ENCODE measurements at places on chromosomes 6 and 20.

GRCh38 chr6:27940766-27941165, 16.3 kb upstream of the OR2B6 start:
- no peak for DNase-seq

DNA sequence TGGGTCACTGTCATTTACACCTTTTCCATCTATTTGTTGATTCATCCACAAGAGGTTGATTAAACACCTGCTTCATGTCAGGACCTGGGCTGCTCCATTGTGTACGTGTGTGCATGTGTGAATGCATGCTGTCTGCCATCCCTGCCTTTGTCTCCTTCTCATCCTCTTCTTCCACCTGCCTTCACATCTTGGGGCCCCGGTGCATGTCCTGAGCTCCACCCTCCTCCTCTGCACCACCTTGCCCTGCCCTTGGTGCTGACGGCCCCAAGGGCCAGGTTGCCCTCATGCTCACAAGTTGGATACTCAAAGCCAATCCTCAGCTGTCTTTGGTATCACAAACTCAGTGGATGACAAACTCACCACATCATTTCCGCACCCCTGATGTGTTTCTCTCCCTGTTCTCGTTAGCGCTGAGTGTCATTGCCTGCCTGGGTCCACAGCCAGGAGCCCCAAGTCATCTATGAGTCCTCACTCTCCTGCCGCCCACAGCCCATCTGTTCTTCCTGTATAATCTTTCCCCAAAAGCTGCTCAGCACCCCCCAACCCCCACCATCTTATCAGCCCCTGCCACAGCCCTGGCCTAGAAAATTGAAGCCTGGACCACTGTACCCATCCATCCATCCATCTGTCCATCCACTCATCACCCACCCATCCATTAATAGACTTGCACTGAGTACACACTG, 85.0 kb downstream of the SRC start:
- no peak for DNase-seq

- no peak for DNase-seq
Measured at GRCh38 chr6:33071569-33071968, 1.9 kb downstream of the HLA-DPA1 start.

DNA sequence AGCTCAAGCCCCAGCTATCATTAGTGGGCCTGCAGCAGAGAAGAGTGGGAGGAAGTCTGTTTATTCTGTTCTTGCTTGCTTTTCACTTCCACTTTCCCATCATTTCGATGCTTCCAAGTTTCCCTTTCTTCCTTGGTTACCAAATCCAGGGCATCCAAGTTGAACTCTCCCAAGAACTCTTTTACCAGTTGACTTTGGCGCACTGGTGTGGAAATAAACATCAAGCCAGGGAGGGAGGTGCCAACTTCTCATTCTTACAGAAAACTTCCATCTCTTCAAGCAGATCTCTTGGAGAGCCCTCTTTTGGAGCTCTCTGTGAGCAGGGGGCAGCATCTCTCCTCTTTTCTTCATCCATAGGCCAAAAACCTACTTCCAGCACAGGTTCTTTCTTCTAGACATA, 85.7 kb upstream of the RGS17 start:
- DNase-seq: no peak

DNA sequence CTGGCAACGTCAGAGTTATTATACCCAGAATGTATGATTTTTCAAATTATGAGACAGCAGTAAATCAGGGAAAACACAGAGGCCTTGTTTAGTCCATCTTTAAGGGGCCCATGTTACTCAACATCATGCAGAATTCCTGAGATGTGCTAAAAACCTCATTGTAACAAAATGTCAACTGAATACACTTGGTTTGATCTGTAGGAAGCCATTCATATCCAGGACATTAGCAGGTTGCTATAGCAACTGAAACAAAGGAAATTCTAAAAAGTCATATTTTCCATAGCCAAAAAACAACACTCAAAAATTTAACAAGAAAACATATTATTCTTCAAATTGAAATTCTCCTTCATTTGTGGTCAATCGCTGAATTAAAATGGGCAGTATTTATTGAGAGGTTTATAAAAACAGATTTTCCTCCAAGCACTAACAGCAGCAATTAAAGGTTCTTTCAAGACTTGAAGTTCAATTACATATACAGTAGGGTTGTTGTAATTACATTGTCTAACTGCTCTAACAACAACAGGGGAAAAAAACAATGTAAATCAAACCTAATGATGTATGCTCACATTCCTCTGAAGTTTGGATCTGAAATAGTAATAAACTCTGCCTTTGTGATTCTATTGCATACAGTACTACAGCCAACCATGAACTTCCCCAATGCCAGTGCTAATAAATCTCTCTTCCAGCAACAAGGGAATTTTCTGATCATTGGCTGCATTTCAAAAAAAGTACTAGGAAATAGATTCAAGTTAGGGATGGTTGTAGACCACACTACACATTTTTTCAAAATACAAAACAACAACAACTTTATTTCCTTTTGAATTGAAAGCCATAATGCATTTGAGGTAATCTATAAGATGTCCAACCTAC, 34.9 kb downstream of the COL12A1 start:
- no peak for DNase-seq

DNA sequence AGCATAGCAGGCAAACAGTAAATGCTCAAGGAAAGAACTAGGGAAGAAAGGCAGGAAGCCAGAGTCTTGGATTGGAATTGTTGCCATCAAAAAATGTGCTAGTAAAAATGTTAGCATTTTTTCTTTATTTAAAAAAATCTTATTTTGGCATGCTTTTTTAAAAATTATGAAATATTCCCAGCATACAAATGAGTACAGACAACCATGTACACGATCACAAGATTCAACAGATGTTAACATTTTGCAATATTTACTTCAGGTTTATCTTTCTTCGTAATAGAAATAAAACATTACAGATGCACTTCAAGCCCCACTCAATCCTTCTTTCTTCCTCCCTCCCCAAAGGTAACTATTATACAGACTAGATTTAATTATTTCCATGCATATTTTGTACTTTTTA, 27.4 kb upstream of the NOP56 start:
- no peak for DNase-seq

- no peak for DNase-seq
Measured at GRCh38 chr6:164507206-164507940, 802.0 kb downstream of the C6orf118 start.

GRCh38 chr6:21382821-21383449, 210.6 kb upstream of the SOX4 start:
- DNase-seq: no peak

- no peak for DNase-seq
Measured at GRCh38 chr20:3731944-3732326, 550 bp upstream of the HSPA12B start.

DNA sequence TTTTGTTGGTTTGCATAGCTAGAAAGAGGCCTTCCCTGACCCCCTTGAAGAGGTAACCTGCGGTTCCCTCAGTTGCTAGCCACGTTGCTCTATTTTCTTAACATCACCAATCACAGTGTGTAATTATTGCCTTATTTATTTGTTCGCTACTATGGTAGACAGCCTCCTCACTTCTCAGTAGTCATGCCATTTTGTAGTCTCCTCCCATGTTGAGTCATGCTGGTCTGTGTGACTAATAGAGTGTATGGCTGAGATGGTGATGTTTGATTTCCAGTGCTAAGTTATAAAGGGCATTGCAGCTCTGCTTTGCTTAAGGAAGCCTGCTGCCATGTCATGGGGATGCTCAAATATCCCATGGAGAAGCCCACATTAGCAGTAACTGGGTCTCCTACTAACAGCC, 236.6 kb upstream of the CHD6 start:
- no peak for DNase-seq

GRCh38 chr6:13419422-13420195, 67.8 kb downstream of the GFOD1 start:
- DNase-seq: no peak

DNA sequence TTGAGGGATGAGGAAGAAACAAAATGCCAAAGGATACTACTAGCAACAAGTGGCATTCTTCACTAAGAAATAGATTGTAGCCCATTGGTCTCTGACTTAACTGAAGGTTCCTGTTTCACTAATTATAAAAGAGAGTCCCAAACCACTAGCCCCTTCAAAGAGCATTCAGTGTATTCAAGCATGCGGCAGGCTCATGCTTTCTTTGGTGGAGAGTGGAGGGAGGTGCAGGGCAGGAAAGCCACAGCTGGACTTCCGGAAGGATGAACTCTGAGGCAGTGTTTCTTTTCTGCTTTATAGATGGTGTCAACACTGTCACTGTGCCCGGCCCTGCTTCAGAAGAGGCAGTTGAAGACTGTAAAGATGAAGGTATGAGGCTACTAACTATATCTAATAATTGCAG, 636.1 kb downstream of the KIF16B start:
- no peak for DNase-seq

GRCh38 chr6:126546541-126547120, 206.7 kb downstream of the CENPW start:
- DNase-seq: no peak

DNA sequence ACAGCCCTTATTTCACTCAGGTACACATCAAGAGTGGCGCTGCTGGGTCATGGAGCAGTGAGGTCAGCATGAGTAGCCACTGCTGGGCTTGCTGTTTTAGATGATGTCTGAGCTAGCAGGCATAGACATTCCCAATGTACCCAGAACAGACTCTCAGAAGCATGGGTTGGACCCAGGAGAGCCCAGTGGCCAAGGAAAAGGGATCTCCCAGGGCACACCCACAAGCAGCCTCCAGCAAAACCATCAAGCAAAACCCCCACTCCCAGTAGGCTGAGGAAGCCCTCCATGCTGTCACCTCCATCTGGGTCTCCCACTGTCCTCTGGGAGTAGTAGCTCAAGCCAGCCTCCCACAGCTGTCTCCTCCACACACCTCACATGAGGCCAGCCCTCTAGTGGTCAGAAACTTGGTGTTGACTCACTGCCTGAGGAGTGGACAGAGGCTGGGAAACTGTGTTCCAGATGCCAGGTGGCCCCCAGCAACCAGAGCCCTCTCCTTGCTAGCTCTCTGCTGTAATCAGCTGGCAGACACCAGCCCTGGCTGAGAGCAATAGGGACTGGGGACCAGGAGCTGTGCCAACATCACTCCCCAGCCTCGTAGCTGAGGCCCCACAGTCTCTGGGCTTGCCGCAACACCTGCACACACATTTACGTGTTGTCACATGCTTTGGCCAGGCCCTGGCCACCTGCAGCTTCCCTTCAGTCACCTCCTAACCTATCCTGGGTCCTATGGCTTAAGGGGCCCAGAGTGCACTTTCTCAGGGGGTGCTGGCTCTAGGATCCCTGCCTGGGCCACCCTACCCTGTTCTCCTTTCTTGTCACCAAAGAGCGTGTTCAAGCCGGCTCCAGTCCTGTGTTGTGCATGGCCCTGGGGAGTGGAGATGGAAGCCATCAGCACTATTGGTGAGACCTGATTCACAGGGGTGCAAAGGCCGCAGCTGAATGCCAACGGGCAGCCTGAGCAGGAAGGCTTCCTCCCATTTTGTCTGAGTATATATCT, 1.9 kb upstream of the AP5S1 start:
- no peak for DNase-seq

DNA sequence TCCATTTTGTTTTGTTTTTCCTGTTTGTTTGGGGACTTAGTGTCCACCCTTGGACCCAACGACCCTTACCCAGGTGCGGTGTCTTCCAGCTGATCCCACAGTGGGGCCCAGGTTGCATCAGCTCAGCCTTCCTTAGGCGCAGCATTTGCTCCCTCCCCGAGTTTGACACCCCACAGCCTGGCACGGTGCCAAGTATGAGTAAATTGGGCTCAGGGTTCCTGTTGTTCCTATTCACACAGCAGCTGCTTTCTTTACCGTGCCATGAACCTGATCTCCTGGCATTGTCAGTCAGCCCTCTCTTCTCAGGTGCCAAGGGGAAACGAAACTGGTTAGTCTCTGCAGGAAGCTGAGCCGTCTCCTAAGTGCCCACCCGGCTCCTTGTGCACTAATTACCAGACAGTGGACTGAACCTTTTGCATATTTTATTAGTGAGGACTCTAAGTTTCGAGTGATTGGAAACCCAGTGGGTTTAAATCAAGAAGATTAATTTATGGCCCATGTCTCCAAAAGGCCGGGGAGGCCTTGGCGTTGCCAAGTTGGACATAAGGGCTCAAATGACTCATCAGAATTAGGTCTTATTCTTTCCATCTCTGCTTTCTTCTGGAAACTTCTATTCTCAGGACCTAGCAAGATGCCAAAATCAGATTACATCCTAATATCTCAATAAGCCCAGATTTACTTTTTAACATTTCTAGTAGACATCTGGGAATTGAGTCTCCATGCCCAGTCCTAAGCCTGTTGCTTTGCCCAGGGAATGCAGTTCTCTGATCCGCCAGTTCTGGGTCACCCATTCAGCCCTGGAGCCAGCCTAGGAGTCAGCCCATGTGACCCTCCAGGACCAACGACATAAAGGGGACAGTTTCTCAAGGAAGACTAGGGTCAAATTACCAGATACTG, 68.8 kb downstream of the TSHZ2 start:
- DNase-seq: no peak

Data from activated CD8-positive, alpha-beta memory T cell treated with anti-CD3 and anti-CD28 coated beads for 24 hours (primary cell).